ENCODE measurements at places on chromosomes 5 and 9. TPM values are rescaled to one million over a fixed set of nuclear protein-coding genes. Genes with fewer than 3 reads are reported as not detected.

PCDHA6 gene
- total RNA-seq: 2.4 TPM

FOXD4L5 gene
- total RNA-seq: 0.07 TPM

PCDHB7 gene
- 0.23 TPM for total RNA-seq

PCDHAC1 gene
- total RNA-seq: 8.2 TPM

CDO1 gene
- 13.2 TPM for total RNA-seq

SLC36A2 gene
- not detected for total RNA-seq

LCN15 gene
- 0.52 TPM for total RNA-seq

ANKRD20A1 gene
- 0.27 TPM for total RNA-seq

CBY3 gene
- total RNA-seq: 0.37 TPM

GOLM1 gene
- total RNA-seq: 81.8 TPM

PCDH12 gene
- total RNA-seq: not detected

OR1J2 gene
- not detected for total RNA-seq

PIP5K1B gene
- 5.2 TPM for total RNA-seq

PITX1 gene
- total RNA-seq: 0.07 TPM

CTXN3 gene
- not detected for total RNA-seq

SPEF2 gene
- total RNA-seq: 0.15 TPM

BTNL8 gene
- 0.96 TPM for total RNA-seq

POLR1E gene
- total RNA-seq: 38.8 TPM

NR6A1 gene
- total RNA-seq: 222 TPM

BTNL3 gene
- total RNA-seq: not detected

PLEKHG4B gene
- total RNA-seq: 51.4 TPM

DNA sequence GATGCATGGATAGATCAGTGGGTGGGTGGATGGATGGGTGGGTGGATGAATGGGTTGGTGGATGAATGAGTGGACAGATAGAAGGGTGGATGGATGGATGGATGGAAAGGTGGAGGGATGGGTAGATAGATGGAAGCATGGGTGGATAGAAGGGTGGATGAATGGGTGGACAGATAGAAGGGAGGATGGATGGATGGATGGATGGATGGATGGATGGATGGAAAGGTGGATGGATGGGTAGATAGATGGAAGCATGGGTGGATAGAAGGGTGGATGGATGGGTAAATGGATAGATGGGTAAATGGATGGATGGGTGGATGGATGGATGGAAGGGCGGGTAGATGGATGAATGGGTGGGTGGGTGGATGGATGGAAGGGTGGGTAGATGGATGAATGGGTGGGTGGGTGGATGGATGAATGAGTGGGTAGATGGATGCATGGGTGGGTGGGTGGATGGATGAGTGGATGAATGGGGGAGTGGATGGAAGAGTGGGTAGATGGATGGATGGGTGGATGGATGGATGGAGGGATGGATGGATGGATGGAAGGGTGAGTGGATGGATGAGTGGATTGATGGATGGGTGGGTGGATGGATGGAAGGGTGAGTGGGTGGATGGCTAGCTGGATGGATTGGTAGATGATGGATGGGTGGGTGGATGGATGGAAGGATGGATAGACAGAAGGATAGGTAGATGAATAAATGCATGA, 87.7 kb upstream of the ASS1 start:
- no peaks in the 10 kb centered on the region for H3K4me1 ChIP-seq
- no peaks in the 10 kb centered on the region for H3K27me3 ChIP-seq
- no peak overlapping the region for H3K4me3 ChIP-seq
- DNase-seq: no peak
- peaks cover 5% of the 10 kb centered on the region for H3K36me3 ChIP-seq

DNA sequence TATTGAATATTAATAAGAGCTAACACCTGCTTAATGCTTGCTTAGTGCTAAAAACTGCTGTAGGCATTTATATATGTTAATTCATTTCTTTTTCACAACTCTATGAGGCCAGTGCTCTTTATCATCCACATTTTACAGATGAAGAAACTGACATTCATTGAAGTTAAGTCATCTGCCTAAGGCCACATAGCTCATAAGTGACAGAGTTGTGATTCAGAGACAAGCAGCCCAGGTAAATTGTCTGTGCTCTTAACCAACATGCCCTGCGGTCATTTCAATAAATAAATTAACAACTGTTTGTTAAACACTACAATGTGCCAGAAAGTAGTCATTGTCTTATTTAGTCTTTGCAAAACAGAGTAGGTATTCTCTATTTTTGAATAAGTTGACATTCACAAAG, 1354.4 kb upstream of the C9orf72 start:
- H3K27me3 ChIP-seq: no peaks in the 10 kb centered on the region
- peaks cover 42% of the 10 kb centered on the region for H3K4me1 ChIP-seq
- no peaks in the 10 kb centered on the region for H3K36me3 ChIP-seq
- no peak overlapping the region for H3K27ac ChIP-seq
- DNase-seq: no peak
- H3K4me3 ChIP-seq: no peak overlapping the region

GRCh38 chr9:135218331-135219225, 131.1 kb downstream of the OLFM1 start:
- H3K27me3 ChIP-seq: no peaks in the 10 kb centered on the region
- peak; percentile 32 for DNase-seq
- peak overlapping the region; percentile 91 for H3K27ac ChIP-seq
- H3K36me3 ChIP-seq: no peaks in the 10 kb centered on the region
- H3K4me1 ChIP-seq: peaks cover 49% of the 10 kb centered on the region

GRCh38 chr5:112415552-112415951, 3.5 kb downstream of the EPB41L4A start:
- H3K27me3 ChIP-seq: peaks cover 29% of the 10 kb centered on the region
- H3K36me3 ChIP-seq: no peaks in the 10 kb centered on the region
- no peak for DNase-seq
- no peak overlapping the region for H3K27ac ChIP-seq

- peak; percentile 56 for DNase-seq
- H3K27me3 ChIP-seq: no peaks in the 10 kb centered on the region
- no peaks in the 10 kb centered on the region for H3K36me3 ChIP-seq
- peak within 1 kb of the TSS; percentile 88 for H3K4me3 ChIP-seq
Measured at GRCh38 chr5:95822542-95823181, at the start of gene GLRX. Gene GLRX, minus strand, starts transcription at chr5:95822726. Its CDS starts 64 bp downstream, at chr5:95822662.

- DNase-seq: no peak
- H3K4me3 ChIP-seq: peak overlapping the region; percentile 20
- peaks cover 25% of the 10 kb centered on the region for H3K27me3 ChIP-seq
- H3K4me1 ChIP-seq: no peaks in the 10 kb centered on the region
- 0 out of 2 replicates have a peak, but pooled peaks cover 8% of the 10 kb centered on the region for H3K36me3 ChIP-seq
Measured at GRCh38 chr9:137879052-137879451, 1.5 kb downstream of the CACNA1B start.

- peak; percentile 69 for DNase-seq
- H3K4me1 ChIP-seq: no peaks in the 10 kb centered on the region
- H3K27ac ChIP-seq: no peak overlapping the region
- H3K4me3 ChIP-seq: no peak overlapping the region
Measured at GRCh38 chr9:103397868-103398600, 402.9 kb downstream of the CYLC2 start.

DNA sequence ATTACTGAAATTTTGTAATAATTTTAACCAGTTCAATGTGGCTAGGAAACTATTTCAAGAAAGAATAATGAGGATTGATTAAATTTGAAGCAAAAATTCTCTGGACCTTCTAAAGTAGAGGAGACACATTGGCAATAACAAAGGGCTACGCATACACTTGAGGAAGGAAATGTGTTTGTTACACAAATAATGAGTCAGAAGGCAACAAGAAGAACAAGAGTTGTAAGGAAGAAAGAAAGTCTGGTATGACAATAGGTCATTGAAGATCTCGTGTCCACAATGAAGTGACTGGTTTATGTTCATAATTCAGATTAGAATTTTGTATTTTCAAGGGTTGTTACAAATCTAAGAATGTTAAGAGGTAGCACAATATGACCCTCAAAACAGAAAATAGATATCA, 25.8 kb downstream of the ST8SIA4 start:
- no peak for DNase-seq
- no peaks in the 10 kb centered on the region for H3K27me3 ChIP-seq
- no peaks in the 10 kb centered on the region for H3K36me3 ChIP-seq

DNA sequence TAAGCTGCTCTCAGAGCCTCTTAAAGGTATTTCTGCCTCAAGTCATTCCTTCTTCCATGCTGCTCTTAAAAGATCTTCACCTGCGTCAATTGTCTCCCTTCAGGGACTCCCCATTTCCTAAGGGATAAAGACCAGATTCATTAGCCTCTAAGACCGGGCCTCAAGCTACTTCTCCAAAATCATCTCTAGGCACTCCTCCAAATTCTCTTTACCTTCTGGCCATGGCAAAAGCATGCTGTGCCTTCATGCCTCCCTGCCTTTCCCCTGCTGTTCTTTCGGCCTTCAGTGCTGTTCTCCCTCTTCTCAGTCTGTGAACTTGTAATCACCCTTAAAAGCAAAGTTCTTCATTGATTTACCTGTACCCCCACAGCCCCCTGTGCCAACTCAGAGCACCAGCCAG, 4.4 kb downstream of the TMOD1 start:
- no peaks in the 10 kb centered on the region for H3K36me3 ChIP-seq
- no peak for DNase-seq
- H3K4me1 ChIP-seq: peaks cover 19% of the 10 kb centered on the region

GRCh38 chr5:143432658-143433239, 29.3 kb upstream of the NR3C1 start:
- H3K4me1 ChIP-seq: peaks cover 22% of the 10 kb centered on the region
- H3K27me3 ChIP-seq: no peaks in the 10 kb centered on the region
- no peak overlapping the region for H3K4me3 ChIP-seq
- no peak overlapping the region for H3K27ac ChIP-seq
- H3K36me3 ChIP-seq: no peaks in the 10 kb centered on the region

GRCh38 chr9:93635186-93636107, 59.1 kb downstream of the PHF2 start:
- H3K36me3 ChIP-seq: peaks cover 29% of the 10 kb centered on the region
- no peaks in the 10 kb centered on the region for H3K27me3 ChIP-seq
- no peaks in the 10 kb centered on the region for H3K4me1 ChIP-seq
- no peak overlapping the region for H3K4me3 ChIP-seq
- H3K27ac ChIP-seq: peak overlapping the region; percentile 77

DNA sequence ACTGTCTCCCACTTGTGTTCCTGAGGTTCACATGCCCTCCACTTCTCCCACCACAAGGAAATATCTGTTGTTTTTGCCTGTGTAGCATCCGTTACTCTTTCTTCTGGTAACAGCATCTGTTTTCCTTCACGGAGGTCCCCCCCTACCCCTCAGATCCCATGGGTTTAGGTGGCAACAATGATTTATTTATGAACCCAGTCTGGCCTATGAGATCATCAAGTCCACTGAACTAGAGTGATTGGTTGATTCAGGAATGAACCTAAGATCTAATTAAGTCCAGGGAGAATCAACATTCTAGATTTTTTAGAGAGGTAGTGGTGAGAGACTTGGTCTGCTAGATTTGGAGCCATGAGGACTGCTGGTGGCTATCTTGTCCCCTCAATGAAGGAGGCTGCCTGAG, 166.8 kb downstream of the NR3C1 start:
- no peak for DNase-seq
- no peaks in the 10 kb centered on the region for H3K36me3 ChIP-seq
- no peak overlapping the region for H3K27ac ChIP-seq
- H3K4me1 ChIP-seq: peaks cover 10% of the 10 kb centered on the region

DNA sequence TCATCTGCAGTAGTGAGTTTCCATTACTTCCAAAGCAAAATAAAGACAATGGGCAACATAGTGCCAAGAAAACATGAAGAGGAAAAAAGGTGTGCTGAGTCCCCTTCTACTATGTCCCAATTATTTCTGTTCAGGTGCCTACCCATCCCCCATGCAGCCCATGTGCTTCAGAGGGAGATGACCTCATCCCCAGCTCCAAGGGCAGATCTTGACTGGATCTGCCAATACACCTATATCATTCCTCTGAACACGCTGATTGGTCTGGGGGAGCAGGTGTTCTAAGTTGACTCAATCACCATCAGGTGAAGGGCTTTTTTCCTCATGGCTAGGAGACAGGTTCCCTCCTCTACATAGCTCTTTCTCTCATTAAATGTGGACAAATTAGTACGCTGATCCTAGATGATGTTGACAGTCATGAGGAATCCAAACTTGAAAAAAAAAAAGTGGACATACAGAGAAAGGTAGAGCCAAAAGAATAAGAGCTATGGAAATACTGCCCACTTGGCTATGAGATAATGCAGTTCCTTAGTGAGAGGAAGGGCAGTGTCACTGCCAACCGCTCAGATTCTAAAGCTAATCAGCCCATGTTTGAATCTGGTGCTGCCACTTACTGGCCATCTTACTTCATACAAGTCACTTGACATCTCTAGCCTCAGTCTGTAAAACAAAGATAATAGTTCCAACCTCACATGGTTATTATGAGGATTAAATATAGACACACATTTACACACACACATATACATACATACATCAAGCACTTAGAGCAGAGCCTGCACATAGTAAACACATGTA, 23.1 kb downstream of the PRELID2 start:
- no peaks in the 10 kb centered on the region for H3K27me3 ChIP-seq
- no peak for DNase-seq
- no peaks in the 10 kb centered on the region for H3K36me3 ChIP-seq
- H3K27ac ChIP-seq: no peak overlapping the region
- no peak overlapping the region for H3K4me3 ChIP-seq

DNA sequence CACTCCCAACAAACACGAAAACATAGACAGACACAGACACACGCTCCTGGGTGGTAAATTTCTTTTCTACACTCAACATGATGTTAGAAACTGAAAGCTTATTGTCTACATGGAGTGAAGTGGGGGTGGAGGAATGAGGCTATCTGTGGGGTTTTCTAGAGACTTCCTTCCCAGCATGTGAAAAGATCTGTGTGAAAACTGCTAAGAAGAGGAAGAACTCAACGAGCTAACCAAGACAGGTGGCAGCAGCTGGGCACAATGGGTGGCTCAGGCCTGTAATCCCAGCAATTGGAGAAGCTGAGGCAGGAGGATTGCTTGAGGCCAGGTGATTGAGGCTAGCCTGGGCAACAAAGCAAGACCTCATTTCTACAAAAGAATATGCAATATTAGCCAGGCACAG, 7.6 kb downstream of the FYB1 start:
- no peak for DNase-seq
- no peak overlapping the region for H3K4me3 ChIP-seq
- H3K27me3 ChIP-seq: no peaks in the 10 kb centered on the region
- H3K27ac ChIP-seq: no peak overlapping the region
- no peaks in the 10 kb centered on the region for H3K36me3 ChIP-seq

DNA sequence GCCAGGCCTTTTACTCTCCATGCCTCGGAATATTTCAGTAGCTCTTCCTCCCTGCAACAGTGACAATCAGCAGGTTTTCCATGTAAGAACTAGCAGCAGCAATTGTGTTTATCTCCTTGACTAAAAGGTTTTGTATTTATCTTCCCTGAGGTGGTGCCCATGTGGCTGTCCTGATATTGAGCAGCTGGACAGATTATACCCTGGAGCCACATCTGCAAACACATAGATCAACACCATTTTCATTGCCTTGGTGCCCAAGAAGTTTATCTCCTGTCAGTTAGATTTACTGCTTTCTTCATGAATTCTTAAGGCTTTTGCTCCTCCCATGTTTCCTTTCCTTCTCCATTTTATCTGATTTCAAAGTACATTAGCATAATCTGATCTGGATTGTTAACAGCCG, 378.4 kb downstream of the SPATA31D1 start:
- no peaks in the 10 kb centered on the region for H3K36me3 ChIP-seq
- H3K4me1 ChIP-seq: no peaks in the 10 kb centered on the region
- H3K27me3 ChIP-seq: no peaks in the 10 kb centered on the region

- DNase-seq: no peak
- H3K27ac ChIP-seq: no peak overlapping the region
- no peaks in the 10 kb centered on the region for H3K36me3 ChIP-seq
- no peaks in the 10 kb centered on the region for H3K4me1 ChIP-seq
- H3K27me3 ChIP-seq: no peaks in the 10 kb centered on the region
- H3K4me3 ChIP-seq: no peak overlapping the region
Measured at GRCh38 chr5:153373130-153373498, 117.4 kb upstream of the GRIA1 start.
